GM12878 (cell line): ENCODE measurements at places on chromosomes 7 and 10. TPM values are rescaled to one million over a fixed set of nuclear protein-coding genes. Genes with fewer than 3 reads are reported as not detected.

GRCh38 chr7:1709281-1709680 is 39.2 kb downstream of the ELFN1 start:
- H3K4me3 ChIP-seq: no peak overlapping the region
- H3K4me1 ChIP-seq: no peaks in the 10 kb centered on the region
- no peaks in the 10 kb centered on the region for H3K27me3 ChIP-seq
- no peak overlapping the region for H3K27ac ChIP-seq
- DNase-seq: no peak

- H3K4me3 ChIP-seq: no peak overlapping the region
- DNase-seq: no peak
- no peaks in the 10 kb centered on the region for H3K27me3 ChIP-seq
Measured at GRCh38 chr7:52831321-52831720, 204.1 kb upstream of the POM121L12 start.

DNA sequence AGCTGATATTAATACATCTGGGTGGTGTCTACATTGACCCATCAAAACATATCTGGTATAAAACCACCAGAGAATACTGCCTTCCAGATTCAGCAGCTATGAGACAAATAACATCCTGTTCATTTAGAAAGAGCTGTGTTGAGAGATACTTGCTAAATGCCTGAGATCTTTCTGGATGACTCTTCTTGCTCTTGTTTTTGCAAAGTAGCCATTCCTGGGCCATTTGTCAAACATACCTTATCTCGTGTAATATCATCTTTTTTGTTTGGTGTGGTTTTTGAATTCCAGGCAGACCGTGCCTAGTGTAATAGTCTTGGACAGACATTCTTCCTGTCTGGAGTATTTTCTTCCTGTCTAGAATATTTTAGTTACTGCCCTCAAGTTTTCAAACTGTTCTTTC is 74.7 kb upstream of the PRR15 start:
- no peak for DNase-seq
- no peak overlapping the region for H3K4me3 ChIP-seq
- no peaks in the 10 kb centered on the region for H3K27me3 ChIP-seq
- no peaks in the 10 kb centered on the region for H3K4me1 ChIP-seq
- no peaks in the 10 kb centered on the region for H3K36me3 ChIP-seq
- no peak overlapping the region for H3K27ac ChIP-seq

DNA sequence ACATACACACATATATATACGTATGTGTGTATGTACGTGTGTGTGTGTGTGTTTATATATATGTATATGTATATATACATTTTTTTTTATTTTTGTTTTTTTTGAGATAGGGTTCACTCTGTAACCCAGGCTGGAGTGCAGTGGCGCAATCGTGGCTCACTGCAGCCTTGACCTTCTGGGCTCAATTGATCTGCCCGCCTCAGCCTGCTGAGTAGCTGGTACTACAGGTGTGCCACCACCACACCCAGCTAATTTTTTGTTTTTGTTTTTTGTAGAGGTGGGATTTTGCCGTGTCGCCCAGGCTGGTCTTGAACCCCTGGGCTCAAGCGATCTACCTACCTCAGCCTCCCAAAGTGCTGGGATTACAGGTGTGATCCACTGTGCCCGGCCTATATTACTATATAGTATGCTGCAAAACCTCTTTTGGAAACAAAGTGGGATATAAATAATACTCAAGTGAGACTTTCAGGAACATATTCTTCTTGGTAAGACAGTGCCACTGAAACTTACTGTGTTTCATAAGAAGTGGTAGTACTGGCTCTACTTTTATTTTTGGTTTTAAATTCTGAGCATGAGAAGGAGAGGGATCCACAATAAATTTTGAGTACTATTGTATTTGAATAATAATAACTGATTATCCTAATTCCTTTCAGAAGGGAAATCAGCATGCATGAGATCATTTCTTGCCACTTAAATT is 51.0 kb downstream of the MLLT10 start:
- no peak for DNase-seq
- H3K4me3 ChIP-seq: no peak overlapping the region
- H3K27me3 ChIP-seq: no peaks in the 10 kb centered on the region
- peaks cover 6% of the 10 kb centered on the region for H3K4me1 ChIP-seq
- H3K36me3 ChIP-seq: peaks cover 4% of the 10 kb centered on the region; the same call in 1 of the 2 replicates

NUTM2D gene
- 1.6 and 1.8 TPM in 2 replicates for total RNA-seq

GRCh38 chr10:64396105-64396708 is 875.0 kb downstream of the REEP3 start:
- H3K4me1 ChIP-seq: no peaks in the 10 kb centered on the region
- no peaks in the 10 kb centered on the region for H3K27me3 ChIP-seq
- no peaks in the 10 kb centered on the region for H3K36me3 ChIP-seq
- H3K4me3 ChIP-seq: no peak overlapping the region

DNA sequence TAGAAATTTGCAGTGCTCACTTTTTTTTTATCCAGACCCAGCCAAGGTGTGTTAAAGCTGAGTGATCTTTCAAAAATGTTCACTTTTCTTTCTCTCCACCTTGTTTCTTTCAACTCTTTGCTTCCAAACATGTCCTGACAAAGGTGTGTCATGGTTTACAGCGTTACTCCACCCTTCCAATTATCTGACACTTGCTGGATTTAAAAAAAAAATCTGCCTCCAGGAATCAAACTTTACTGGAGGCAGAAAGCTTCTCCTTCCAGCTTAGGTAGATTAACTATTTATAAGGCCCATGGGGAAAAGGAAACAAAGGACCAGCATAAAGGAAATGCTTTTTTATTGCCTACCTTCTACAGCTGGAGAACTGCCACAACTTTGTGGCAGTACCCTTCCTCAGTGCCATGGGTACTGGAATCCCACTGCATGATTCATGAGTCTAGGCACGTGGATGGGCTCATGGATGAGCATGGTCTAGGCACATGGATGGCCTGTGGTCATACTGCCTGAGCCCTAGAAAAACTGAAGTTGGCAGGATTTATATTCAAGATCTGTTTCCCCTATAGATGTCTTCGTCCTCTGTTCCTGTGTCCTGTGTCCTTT is at the start of gene COL17A1:
Gene COL17A1 (minus strand): TSS at position 80 of the 600 bp plus-strand sequence. CDS start 5,207 bp downstream, outside the sequence.
- H3K36me3 ChIP-seq: no peaks in the 10 kb centered on the region
- no peak within 1 kb of the TSS for H3K4me3 ChIP-seq
- DNase-seq: no peak
- no peaks in the 10 kb centered on the region for H3K27me3 ChIP-seq
- H3K27ac ChIP-seq: no peak within 1 kb of the TSS

- no peak for DNase-seq
- peak overlapping the region; percentile 58 for H3K27ac ChIP-seq
- H3K4me1 ChIP-seq: peaks cover 38% of the 10 kb centered on the region
- no peaks in the 10 kb centered on the region for H3K27me3 ChIP-seq
Measured at GRCh38 chr10:31920538-31920937, 8.1 kb downstream of the ARHGAP12 start.

C10orf67 gene
- not detected in 2 replicates for total RNA-seq

PRSS1 gene
- 11.9 and 12.4 TPM in 2 replicates for total RNA-seq

FFAR4 gene
- not detected in 2 replicates for total RNA-seq

SLIT1 gene
- 0.05 and 0.15 TPM in 2 replicates for total RNA-seq

DNA sequence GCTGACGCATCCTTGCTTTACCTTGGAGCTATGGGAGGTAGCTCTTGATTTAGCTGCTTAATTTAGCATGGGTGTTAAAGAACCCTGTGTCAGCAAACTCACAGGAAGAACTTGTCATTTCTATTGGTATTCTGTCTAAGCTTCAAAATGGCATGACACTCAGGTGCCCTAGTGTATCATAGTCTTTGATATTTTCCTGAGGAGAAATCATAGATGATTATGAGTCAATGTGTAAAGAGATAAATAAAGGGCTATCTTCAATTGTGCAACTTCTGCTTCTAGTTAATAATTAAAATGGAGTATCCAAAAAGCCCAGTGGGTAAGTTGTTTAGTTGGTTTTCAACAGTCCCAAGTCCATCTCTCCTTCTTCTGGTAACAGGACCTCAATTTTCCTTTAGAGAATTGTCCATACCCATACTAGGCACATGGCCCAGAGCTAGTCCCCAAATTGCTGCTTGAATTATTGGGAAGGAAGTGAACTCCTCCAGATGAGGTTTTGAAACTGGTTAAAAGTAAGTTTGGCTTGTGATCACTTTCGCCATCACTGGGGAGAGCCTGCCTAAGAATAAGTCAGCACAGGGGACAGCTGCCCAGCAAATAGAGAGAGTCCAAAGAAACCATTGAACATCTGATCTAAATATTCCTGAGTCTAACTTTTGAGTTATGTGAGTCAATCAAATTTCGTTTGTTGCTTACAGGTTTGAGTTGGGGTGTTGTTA is 169.0 kb upstream of the PHYHIPL start:
- DNase-seq: no peak
- no peak overlapping the region for H3K27ac ChIP-seq
- H3K36me3 ChIP-seq: no peaks in the 10 kb centered on the region
- peaks cover 4% of the 10 kb centered on the region for H3K4me1 ChIP-seq
- no peaks in the 10 kb centered on the region for H3K27me3 ChIP-seq
- H3K4me3 ChIP-seq: no peak overlapping the region

DNA sequence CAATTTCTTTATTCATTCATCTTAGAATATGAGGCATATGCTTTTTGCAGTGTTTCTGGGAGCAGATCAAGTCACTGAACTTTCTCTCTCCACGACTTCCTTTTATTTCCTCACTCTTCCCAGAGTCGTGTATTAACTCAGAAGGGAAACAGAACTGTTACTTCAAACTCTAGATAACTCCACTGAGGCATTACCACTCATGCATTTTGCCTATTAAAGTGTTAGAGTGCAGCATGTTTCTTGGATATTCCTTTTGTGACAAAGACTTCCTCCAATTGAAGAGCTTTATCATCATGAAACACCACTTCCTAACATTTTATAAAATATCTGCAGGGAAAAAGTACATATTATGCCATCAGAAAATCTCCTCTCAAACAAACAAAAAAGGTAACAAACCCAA is 797.4 kb upstream of the COBL start:
- H3K4me3 ChIP-seq: no peak overlapping the region
- H3K36me3 ChIP-seq: no peaks in the 10 kb centered on the region
- no peak overlapping the region for H3K27ac ChIP-seq
- no peaks in the 10 kb centered on the region for H3K27me3 ChIP-seq
- DNase-seq: no peak
- H3K4me1 ChIP-seq: no peaks in the 10 kb centered on the region

CCL26 gene
- not detected in 2 replicates for total RNA-seq

DNA sequence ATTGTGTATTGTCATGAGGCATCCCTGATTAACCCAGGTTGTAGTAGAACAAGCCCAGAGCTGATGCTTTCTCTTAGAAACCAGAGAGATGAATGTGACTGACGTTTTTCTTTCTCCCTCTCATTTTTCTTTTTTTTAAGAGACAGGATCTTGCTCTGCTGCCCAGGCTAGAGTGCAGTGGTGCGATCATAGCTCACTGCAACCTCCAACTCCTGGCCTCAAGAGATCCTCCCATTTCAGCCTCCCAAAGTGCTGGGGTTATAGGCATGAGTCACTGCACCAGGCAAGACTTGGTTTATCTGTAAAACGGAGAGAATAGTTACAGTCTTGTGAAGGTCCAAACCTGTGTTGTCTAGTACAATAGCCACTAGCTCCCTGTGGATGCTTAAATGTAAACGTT is 5.4 kb downstream of the LMTK2 start:
- H3K27me3 ChIP-seq: no peaks in the 10 kb centered on the region
- H3K4me1 ChIP-seq: no peaks in the 10 kb centered on the region
- DNase-seq: no peak
- no peaks in the 10 kb centered on the region for H3K36me3 ChIP-seq

DNA sequence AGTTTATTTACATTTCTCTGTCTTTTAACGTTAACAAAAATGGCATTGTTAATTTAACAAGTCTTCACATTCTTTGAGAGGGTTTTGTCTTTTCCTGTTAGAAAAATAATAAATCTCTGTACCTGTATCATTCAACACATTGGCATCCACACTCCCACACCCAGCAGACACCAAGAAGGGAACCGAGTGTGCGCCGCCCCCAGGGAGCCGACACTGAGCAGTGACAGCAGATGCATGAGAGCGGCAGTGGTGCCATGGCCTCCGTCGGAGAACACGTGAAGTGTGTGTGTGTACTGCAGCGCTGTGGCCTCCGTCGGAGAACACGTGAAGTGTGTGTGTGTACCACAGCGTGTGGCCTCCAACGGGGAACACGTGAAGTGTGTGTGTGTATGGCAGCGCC is 63.3 kb downstream of the DYNC2I1 start:
- no peak for DNase-seq
- no peak overlapping the region for H3K4me3 ChIP-seq
- no peaks in the 10 kb centered on the region for H3K27me3 ChIP-seq
- no peaks in the 10 kb centered on the region for H3K4me1 ChIP-seq

DNA sequence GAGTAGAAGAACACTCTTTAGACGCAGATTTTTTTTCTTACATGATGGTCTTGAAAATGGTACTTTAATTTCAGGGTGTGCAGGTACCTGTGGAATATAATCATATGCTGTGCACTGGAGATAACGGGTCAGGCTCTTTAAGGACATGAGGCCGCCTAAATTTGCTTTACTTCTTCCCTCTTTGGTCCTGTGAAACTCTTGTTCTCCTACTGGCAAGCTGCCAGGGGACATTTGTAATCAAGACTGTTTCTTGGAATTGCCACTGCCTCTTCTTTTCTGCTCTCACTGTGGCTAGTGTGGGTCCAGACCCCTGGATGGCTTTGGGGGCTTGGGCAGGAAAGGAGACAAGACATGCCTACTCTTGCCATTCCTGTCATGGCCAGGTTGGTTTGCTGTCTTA is 146.0 kb downstream of the SND1 start:
- no peak overlapping the region for H3K4me3 ChIP-seq
- H3K27ac ChIP-seq: no peak overlapping the region
- H3K27me3 ChIP-seq: no peaks in the 10 kb centered on the region

DNA sequence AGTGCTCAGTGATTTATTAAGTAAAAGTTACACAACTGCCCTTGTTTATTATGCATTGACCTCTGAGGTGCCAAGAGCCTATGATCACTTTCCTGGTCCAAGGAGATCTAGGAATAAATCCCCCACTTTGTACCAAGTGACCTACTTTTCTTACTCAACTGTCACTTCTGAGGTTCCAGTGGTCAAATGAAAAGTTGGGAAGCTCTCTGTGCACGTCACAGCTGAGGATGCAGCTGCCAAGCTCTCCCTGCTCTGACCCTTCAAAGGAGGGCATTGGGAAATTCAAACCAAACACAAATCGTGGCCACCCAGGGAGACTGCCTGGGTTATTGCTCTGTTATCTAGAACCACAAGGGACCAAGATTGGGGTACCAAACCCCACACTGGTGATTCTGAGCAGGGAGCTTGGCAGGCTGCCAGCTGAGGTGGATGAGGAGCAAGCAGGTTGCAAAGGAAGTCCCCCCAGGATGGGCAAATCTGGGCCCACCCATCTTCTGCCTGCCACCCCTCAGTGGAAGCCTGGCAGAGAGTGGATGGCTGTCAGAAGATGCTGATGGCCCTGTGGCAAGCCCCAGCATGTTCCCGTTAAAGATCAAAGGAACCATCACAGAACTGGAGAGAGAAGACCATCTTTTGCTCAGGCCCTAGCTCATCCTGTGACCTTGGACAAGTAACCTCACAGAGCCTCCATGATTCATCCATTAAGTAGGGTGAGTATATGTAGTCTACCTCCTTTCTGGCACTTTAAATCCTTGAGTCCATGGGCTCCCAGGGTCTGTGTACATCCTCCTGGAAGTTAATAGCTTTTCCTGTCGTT is 106.8 kb downstream of the PPP1R3C start:
- H3K27ac ChIP-seq: no peak overlapping the region
- no peaks in the 10 kb centered on the region for H3K36me3 ChIP-seq
- H3K4me1 ChIP-seq: no peaks in the 10 kb centered on the region
- no peak overlapping the region for H3K4me3 ChIP-seq
- H3K27me3 ChIP-seq: no peaks in the 10 kb centered on the region
